ENCODE measurements at places on chromosomes 5 and 9.

- no peak for DNase-seq
- H3K4me3 ChIP-seq: no peak overlapping the region
- no peaks in the 10 kb centered on the region for H3K4me1 ChIP-seq
- H3K27ac ChIP-seq: no peak overlapping the region
Measured at GRCh38 chr9:133003071-133003461, 24.6 kb downstream of the GFI1B start.

- no peak overlapping the region for H3K27ac ChIP-seq
- no peak overlapping the region for H3K4me3 ChIP-seq
Measured at GRCh38 chr5:81949462-81949861, 22.4 kb upstream of the ATG10 start.

DNA sequence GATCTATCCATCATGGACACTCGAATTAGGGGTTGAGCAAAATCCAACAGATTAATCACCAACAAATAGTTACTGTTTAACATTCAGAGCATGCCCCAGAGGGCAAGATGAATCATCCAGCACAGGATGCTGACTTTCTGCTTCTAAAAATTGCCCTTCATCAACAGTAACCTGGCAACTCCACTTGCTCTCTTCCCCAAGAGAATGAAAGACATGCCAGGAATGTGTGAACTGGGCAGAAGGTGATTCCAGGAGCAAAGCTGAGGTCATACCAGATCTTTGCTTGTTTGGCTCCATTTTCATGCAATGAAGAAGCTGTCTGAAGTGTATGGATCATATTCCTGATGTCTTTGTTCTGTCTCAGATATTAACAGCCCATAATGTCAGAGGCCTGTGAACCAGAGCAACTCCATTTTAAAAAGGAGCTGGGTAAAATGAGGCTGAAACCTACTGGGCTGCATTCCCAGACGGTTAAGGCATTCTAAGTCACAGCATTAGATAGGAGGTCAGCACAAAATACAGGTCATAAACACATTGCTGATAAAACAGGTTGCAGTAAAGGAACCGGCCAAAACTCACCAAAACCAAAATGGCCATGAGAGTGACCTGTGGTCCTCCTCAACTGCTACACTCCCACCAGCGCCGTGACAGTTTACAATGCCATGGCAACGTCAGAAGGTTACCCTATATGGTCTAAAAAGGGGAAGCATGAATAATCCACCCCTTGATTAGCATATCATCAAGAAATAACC, 2.5 kb upstream of the ZNF367 start:
- H3K4me1 ChIP-seq: peaks cover 3% of the 10 kb centered on the region
- H3K27me3 ChIP-seq: no peaks in the 10 kb centered on the region
- DNase-seq: no peak
- peak overlapping the region; percentile 81 for H3K27ac ChIP-seq

GRCh38 chr5:149447373-149448367, 68.6 kb upstream of the IL17B start:
- H3K4me3 ChIP-seq: no peak overlapping the region
- DNase-seq: no peak
- H3K27me3 ChIP-seq: no peaks in the 10 kb centered on the region
- H3K4me1 ChIP-seq: no peaks in the 10 kb centered on the region
- no peaks in the 10 kb centered on the region for H3K36me3 ChIP-seq

GRCh38 chr5:120512068-120512467, 48.0 kb downstream of the PRR16 start:
- H3K36me3 ChIP-seq: no peaks in the 10 kb centered on the region
- no peak overlapping the region for H3K27ac ChIP-seq
- peaks cover 4% of the 10 kb centered on the region for H3K4me1 ChIP-seq
- no peaks in the 10 kb centered on the region for H3K27me3 ChIP-seq

Measured in aorta (tissue), 5 donors.